ENCODE measurements at places on chromosomes 2 and 18.

DNA sequence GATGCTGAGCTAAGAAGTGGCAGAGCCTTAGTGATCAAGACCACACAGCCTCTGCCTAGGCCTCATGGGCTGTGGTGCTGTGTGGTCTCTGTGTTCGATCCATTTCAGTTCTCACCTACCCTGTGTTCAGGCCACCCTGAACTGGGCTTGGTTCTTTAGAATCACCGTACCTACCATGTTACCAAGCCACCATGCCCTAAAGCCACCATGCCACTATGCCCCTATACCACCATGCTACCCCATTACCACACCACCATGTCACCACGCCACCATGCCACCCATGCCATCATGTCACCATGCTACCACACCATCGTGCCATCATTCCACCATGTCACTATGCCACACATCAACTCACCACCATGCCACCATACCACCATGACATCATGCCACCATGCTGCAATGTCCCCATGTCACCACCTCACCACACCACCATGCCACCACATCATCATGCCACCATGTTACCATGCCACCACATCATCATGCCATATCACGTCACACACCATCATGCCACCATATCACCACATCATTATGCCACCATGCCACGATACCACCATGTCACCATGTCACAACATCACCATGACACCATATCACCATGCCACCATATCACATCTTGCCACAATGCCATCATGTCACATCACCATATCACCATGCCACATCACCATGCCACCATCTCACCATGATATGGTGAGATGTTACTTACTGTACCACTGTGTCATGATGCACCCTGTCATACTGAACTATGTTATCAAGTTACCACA lies 191.0 kb upstream of the ARL4C start:
- no peak for DNase-seq

- DNase-seq: peak; percentile 62
These were observed 145.9 kb downstream of the CCDC74A start for GRCh38 chr2:131673400-131674173.

GRCh38 chr2:19784456-19784855 lies 117.3 kb downstream of the TTC32 start:
- no peak for DNase-seq

- no peak for DNase-seq
These were observed 190.4 kb downstream of the BABAM2 start for GRCh38 chr2:28080911-28081310.

GRCh38 chr2:206462240-206462854 lies 19.0 kb downstream of the ADAM23 start:
- no peak for DNase-seq

DNA sequence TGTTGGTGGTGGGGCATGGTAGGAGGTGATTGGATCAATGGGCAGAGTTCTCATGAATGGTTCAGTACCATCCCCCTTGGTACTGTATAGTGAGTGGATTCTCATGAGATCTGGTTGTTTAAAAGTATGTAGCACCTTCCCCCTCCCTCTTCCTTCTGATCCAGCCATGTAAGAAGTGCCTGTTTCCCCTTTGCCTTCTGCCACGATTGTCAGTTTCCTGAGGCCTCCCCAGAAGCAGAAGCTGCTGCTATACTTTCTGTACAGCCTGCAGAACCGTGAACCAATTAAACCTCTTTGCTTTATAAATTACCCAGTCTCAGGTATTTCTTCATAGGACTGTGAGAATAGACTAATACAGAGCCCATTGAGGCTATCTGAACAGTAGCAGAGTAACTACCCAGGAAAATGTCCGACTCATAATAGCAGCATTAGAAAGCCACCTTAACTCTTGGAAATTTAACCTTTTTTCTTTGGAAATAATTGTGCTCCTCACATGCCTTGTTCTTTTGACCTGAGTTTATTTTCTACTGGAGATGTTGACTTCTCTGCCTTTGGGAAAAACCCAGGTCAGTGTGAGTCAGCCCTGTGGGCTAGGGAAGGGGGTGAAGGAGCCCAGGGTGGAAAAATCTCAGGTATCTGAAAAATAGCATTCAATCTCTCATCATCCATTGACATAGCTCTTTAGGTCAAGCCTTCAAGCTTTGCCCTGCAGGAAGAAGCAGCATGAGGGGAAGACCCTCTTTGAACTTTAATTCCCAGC lies 18.1 kb downstream of the CYP1B1 start:
- DNase-seq: no peak

- DNase-seq: no peak
These were observed 184.9 kb downstream of the PDE1A start for GRCh38 chr2:182241936-182242335.

DNA sequence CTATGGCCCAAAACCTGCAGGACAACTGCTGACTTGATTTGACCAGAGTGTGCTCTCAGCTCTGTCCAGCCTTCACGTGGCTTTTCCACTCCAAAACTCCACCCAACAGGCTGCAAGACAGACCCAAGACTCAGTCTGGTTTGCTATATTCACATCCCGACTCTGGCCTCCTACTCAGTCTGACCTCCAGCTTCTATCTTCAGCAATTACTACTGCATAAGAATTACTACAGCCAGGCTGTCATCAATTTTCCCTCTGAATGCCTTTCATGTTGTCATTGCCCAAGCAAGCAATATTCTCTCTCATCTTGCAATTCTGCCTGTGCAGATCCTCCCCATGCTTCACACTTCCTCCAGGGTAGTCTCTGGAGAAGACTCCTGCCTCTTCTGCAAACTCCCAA lies 53.6 kb upstream of the GYPC start:
- DNase-seq: no peak

- DNase-seq: no peak
These were observed 76.9 kb downstream of the NRXN1 start for GRCh38 chr2:50955081-50955480.

DNA sequence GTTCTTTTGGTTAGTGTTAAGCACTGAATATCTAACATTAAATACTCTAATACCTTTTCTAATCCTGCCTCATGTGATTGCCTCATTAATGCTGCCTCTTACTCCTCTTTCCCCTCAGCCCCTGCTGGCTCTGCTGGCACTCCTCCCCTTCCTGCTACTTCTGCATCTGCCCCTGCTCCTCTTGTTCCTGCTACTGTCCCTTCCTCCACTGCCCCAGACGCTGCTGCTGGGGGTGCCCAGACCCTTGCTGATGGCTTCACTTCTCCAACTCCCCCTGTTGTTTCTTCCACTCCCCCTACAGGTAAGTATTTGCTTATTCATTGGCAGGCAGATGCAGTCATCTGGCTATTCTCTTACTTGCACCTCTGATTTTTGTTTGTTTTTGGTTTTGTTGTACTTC lies 68.5 kb downstream of the ABI2 start:
- no peak for DNase-seq

DNA sequence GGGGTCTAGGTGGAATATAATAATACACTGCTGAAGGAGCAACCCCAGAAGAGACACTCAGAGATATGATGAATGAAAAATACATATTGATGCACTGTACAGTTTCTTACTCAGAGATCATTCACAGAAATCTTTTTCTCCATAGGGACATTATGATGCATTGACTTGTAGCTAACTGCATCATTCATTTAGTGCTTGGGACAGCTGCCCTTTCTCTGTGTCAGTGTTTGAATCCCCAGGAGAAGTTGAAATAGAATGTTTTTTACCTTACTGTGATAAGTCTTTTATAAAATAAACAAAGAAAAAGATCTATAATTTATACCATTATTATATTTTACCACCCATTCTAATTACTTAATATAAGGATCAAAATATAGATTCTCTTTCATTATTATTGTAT lies 91.7 kb upstream of the DSEL start:
- no peak for DNase-seq

- DNase-seq: no peak
These were observed 7.0 kb downstream of the GCFC2 start for GRCh38 chr2:75703589-75704287.

DNA sequence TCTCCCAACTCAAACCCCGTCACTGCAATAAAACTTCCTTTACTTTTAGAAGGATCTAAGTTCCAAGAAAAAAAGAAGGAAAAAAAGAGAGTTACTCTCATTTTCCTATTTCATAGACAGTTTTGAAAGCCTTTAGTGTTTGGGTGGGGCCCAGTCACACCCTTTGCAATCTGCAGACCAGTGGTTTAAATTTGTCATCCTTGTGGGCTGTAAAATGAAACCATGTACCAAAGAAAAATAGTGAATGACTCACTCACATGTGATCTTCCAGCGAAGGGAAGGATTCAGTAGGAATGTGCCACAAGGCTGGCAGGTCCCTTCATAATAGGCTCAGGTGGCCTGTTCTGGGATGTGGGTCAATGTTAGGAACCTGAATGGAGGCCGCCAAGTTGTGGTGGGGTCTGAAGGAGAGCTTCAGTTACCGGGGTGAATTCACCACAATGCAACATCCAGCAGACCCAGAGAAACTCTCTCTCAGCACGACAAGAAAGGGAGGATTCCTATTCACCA lies 28.3 kb downstream of the ANXA4 start:
- peak; percentile 31 for DNase-seq

GRCh38 chr2:175838979-175839378 lies 163.1 kb downstream of the LNPK start:
- DNase-seq: no peak

GRCh38 chr2:239244625-239245024 lies 156.2 kb downstream of the HDAC4 start:
- no peak for DNase-seq

GRCh38 chr18:13262839-13263691 lies 44.5 kb downstream of the LDLRAD4 start:
- no peak for DNase-seq

DNA sequence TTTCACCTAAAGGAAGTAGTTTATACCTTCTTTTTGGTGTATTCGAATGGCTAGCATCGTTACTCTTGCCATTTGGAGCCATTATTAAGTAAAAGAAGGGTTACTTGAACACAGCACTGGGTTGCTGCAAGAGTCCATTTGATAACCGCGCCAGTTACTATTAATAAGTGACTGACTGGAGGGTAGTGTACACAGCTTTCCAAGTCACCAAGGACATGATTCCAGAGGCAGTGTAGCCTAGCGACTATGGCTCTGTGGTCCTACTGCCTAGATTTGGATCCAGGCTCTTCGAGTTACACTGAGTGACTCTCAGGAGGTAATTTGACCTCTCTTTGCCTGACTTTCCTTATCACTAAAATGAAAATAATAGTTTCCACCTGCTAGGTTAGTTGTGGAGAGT lies 206.8 kb downstream of the MEIS1 start:
- DNase-seq: no peak

DNA sequence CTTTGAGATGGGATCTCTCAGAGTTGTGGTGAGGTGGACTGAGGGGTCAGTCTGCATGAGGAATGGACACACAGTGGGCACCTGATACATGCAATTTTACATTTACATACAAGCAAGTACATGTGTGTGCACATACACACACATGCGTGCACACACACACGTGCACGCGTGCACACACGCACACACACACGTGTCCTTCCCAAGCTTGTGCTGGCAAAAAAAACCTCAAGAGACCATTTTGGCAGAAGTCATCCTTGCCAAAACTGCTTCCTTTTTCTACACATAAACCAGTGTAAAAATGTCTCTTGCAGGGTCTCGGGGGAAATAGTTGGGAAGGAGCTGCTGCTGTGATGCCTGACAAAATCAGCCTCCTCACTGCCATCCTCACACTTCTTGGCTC lies 279.5 kb upstream of the POU3F3 start:
- DNase-seq: no peak

DNA sequence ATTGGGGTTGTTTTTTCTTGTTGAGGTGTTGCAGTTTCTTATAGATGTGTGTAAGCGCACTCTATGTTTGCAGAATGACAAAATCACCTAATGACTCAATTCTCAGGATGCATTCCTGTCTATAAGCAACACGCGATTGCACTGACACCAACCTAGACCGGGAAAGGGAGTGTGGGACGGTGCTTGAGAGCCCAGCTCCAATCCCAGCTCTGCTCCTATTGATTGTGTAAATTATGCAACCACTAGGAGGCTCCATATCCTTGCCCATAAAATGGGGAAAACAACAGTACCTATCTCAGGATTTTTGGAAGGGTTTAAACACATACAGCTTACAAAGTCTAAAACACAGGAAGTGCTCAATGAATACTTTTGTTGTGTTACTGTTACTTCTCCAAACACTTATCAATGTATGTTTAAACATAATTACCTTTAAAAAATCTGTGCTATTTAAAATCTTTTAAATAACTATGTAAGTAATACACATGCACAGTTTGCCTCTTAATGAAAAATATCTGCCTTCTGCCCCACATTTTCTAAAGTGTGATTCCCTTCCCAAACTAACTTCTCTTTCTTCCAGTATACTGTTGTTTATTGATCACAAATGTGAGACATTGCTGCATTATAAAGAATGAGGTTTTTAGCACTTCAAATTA lies 132.5 kb downstream of the SPHKAP start:
- no peak for DNase-seq

DNA sequence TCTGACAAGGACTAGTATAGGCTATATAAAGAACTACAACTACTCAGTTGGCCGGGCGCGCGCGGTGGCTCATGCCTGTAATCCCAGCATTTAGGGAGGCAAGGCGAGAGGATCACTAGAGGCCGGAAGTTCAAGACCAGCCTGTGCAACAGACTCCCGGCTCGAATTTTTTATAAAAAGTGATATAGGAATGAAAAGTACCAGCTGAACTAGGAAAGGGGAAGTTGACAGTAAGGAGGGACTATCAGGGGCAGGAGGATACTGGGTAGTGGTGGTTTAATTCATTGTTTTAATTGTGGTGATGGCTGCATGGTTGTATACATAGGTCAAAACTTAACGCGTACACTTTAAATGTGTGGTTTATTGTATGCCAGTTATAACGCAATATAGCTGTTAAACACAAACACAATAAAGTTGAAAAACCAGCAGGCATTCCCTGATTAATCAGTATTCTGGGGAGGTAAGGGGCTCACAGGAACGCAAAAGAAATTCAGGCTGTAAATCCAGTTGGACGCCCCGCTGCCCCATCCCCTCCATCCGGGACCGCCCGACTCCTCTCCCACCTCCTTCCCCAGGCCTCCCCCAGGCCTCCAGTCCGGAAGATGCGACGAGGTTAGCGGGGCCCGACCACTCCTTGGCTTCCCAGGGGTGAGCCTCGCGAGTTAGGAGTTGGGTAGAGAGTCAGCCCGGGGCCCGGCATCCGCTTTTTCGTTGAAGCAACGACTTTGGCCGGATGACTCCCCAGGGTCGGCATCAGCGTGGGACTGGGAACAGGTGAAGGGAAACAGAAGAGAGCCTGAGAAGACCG lies 746 bp upstream of the POLR1B start:
- peak; percentile 9 for DNase-seq

DNA sequence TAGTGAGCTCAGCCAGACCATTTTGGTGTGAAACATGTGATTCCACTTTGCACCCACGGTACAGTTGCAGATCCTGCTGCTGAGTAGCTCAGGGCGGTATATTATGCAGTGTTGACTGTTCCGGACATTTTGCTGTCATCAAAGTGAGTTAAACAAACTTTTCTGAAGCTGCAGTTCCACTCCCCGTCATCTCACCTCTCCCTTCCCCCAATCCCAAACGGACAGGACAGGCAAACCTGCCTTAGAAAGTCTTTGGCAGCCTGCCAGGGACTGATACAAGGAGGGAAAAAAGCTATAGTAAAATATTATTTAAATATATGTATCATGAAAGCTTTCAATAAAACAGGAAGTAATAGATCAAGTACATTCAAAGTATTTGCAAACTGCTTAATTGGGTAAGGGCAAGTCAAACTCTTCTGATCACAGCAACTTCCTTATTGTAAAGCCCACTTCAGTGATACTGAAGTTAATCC lies 35.5 kb upstream of the SP5 start:
- no peak for DNase-seq

- no peak for DNase-seq
These were observed 25.0 kb upstream of the FAHD2A start for GRCh38 chr2:95377216-95378123.

- DNase-seq: no peak
These were observed 147.7 kb upstream of the SPATS2L start for GRCh38 chr2:200158647-200159356.

Measured in CD4-positive, alpha-beta T cell treated with Interleukin-10 for 1 hour (primary cell).